ENCODE measurements at places on chromosomes 2 and 18.

DNA sequence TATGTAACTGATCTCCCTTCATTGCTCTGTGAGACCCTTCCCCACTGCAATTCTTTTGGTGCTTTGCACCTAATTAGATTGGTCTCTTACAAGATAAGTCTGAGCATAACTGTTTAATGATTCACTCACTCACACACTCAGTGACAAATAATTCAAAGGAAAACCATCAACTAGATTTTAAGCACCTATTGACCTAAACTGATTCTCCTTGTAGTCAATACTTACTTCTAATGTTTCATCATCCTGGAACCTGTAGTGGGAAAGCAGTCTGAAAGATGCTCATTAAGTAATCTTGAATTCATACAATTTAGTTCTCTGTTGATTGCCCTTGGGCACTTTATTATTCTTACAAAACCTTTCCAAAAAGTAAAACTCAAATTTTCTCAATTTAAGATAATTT lies 74.3 kb upstream of the COL5A2 start:
- DNase-seq: no peak

DNA sequence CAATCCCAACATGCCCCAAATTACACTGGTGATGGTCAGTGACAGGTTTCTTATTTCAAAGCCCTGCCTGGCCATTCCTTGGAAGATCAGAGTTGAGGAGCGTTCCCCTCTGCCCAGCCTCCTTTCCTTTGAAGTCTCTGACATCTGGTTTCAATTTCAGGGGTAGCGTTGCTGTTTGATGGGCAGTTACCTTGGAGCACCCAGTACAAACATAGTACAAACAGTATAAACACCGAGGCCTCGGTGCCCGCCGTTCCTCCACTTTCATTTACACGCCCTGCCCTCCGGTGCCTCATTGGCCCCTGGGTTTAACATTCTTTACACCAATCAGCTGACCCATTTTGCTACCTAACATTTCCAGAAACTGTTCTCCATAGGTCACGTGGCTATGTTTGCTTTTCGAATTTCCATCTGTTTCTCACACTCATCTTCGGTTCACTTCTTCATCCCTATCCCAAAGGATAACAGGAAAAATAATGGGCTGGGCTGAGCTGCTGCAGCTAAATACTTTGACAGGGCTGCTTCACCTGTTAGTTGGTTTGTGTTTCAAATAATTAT lies 65.6 kb downstream of the NRP2 start:
- no peak for DNase-seq

DNA sequence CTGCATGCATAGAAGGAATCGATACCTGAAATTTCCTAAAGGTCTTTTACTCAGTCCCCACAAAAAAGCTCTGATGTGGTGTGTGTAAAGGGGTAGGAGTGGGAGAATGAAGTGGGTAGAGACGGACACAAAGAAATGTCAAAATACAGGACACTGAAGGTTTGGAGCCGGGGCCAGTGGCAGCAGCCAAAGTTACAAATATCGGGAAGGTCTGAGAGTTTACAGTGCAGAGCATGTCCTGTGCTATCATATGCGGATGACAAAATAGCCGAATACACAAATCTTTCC lies 89.9 kb upstream of the STON1 start:
- no peak for DNase-seq

- DNase-seq: no peak
Observed at GRCh38 chr2:224563537-224563936, 21.6 kb downstream of the CUL3 start.

- peak; percentile 56 for DNase-seq
Observed at GRCh38 chr18:23871410-23871809, 143.1 kb upstream of the TTC39C start.
